ENCODE measurements at places on chromosomes 3 and 15.

DNA sequence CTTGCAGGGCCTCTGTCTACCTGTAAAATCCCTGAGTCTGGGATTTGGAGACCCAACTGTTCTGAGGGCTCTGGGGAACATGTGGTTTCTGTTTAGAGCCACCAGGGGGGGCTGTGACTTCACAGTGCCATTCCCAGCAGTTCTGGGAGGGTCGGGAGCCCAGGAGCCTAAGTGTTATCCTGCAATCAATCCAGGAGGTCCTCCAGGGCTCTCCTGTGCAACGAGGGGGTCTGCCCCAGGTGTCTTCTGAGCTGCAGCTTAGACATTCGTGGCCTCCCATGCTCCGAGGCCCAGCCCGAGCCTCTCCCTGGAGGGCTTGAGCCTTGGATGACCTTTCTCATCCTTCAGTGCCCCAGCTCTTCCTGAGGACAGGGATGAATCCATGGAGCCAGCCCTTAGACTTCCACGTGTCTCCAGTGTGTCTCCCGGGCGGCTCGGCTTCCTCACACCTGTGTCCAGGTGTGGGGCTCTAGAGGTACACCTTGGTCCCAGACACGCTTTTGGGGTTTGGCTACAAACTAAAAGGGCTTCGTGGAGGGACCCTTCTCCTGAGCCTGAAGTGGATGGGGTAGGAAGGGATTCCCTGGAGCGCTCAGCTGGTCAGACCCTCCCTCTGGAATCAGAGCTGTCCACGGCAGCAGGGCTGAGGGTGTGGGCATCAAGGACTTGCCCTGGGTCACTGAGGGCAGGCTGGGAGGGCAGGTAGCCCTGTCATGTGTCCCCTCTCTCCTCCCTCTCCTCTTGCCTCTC lies 20.3 kb upstream of the ABTB1 start:
- DNase-seq, result no peak

DNA sequence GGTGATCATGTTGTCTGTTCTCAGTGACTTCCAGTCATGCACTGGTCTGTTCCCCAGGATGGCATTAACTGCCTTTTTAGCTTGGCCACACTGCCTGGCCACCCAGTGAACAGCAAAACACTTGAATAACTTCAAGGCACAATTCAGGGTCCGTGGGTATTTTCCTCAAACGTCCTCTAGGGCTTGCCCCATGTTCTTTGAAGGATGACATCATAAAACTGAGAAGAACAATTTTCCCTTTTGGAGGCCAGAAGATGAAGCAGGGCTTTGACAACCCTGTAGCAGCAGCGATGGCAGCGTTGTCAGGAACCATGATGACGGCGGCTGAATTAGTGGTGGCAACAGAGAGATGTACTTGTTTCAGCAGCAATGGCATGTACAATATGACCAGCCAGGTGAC lies 465.9 kb upstream of the ONECUT1 start:
- no peak for DNase-seq

DNA sequence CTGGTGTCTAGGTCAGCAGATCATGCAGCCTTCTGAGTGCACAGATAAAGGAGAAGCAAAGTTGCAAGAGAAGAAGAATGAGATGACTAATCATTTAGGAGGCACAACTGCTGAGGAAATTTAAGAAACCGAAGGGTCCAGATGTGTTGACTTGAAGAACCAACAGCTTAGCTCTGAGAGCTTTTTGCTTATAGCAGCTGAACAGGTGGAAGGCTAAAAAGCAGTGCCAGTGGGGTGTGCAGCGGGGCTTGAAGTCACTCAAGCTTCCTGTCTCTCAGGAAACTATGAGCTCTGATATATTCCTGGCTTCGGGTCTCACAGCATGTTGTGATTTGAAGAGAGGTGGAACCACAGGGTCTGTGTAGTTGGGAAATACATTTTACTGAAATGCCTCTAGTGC lies 305.7 kb downstream of the RYR3 start:
- no peak for DNase-seq

GRCh38 chr3:61650276-61650675 lies 88.9 kb downstream of the PTPRG start:
- DNase-seq, result no peak

GRCh38 chr3:71949442-71949841 lies 164.5 kb upstream of the PROK2 start:
- DNase-seq, result no peak

DNA sequence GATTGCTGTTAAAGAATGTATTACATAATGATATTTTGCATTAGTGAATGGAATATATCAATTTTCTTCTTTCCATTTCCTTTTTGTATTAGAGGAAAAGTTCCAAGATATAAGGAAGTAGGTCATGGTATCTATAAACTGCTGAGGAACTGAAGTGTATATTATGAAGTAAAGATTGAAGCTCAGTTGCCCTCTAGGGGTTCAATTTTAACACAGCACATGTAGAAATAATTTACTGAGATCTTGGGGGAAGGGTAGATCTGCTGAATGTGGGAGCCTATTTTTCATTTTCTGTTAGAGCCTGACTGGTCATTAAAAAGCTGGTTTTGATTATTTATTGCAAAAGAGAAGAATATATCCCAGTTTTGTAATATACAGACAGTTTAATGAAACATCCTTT lies 45.2 kb downstream of the CMC1 start:
- DNase-seq, result no peak

GRCh38 chr3:152204218-152204617 lies 64.5 kb upstream of the MBNL1 start:
- DNase-seq, result no peak

GRCh38 chr3:98763819-98764418 lies 779 bp downstream of the ST3GAL6 start:
- no peak for DNase-seq

GRCh38 chr15:60519218-60519617 lies 40.3 kb upstream of the ICE2 start:
- DNase-seq, result no peak

GRCh38 chr3:3587647-3587972 lies 211.6 kb upstream of the LRRN1 start:
- DNase-seq, result no peak

- no peak for DNase-seq
Measured at GRCh38 chr15:60639502-60639901, 160.6 kb upstream of the ICE2 start.

Measured in AG04450 (cell line).